ENCODE measurements at places on chromosomes 6 and 20.

DNA sequence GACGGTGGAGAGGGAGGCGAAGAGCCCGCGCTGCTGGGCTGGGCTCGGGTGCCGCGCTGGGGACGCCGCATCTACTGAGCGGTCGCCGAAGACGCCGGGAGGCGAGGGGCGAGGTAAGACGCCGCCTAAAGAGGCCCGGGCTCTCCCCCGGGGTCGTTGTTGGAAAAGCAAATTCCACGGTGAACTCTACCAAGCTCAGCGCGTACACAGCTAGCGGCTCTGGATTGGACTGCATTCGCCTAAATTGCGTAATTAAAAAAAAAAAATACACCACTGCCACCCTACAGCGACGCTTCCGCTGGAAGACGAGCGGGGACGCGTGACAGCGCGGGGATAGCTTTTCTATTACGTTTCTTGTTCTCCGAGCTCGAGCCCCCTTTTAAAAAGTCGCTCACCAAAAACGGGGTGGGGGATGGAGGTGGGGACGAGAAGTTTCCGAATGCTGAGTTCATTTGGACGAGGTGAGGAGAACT, 92.0 kb upstream of the PRDM1 start:
- DNase-seq: peak; percentile 37

DNA sequence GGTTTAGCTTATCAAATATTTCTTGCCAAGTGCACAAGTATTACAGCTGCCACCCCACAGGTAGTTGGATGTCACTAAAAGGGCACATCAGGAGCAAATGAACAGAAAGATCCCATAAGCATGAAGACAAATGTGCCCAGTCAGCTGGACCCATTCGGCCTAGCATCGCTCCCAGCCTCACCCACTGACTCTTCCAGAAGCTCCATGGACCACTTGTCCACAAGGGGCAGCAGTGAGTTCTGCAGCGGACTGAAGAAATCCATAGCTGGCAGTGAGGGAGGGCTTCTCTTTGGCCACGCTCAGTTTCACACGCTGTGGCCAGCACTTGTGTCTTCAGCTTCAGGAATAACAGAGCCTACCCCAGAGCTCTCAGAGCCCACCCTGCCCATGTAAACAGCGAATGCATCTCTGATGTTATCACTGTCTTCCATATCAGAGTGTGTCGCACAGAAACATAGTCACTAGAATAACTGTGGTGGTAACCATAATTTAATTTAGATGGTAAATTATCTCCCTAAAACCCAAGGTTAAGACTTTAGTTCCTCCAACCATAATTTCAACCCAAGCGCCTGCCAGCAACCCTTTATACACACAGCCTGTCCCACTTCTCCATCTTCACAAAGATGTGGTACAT, 15.8 kb downstream of the CGA start:
- DNase-seq: peak; percentile 58

- no peak for DNase-seq
Measured at GRCh38 chr6:18656506-18656905, 269.4 kb downstream of the RNF144B start.

- DNase-seq: peak; percentile 53
Measured at GRCh38 chr6:33595001-33595846, 15.1 kb upstream of the BAK1 start.

- no peak for DNase-seq
Measured at GRCh38 chr6:81694207-81694606, 58.3 kb downstream of the TENT5A start.

DNA sequence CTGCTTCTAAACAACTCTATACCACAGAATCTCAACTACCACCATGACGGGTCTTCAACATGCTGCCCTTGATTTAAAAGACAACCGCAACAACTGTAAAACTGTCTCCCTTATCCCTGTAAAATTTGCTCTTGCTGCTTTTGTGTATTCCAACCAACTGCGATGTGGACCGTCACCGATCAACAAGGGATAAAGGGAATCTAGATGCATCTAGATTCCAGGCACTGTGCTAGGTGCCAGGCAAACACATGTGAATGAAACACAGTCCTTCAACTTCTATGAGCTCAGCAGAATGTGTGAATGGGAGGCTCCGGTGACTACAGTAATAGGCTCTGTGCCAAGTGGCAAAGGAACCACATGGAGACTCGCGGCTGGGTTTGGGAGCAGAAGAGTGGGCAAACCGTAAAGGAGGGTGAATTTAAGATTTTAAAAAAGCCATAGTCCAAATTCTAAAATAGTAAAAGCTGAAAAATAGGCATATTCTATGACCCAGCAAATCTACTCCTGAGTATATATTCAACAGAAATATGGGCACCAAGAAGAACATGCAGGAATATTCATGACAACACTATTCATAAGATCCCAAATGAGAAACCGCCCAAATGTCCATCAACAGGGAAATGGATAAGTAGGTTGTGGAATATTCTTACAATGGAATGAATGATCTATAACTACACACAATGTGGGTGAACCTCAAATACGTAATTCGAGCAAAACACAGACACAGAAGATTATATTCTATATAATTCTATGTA, 3.7 kb upstream of the PRND start:
- peak; percentile 31 for DNase-seq

DNA sequence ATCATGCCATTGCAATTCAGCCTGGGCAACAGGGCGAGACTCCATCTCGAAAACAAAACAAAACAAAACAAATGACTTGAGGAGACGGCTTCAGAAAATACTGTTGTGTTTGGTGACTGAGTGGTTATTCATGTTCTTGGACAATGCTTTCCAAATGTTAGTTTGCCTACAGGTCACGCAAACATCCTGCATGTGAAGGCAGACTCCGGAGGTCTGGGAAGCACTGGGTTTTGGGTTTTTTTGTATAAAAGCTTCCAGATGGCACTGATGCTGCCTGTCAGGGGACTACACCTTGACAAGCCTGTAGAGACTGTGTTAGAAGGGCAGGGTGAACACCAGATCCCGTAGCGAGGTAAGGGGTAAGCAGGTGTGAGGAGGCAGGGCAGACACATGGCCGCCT, 81.7 kb downstream of the THBS2 start:
- no peak for DNase-seq

GRCh38 chr6:159161839-159162238, 7.4 kb upstream of the FNDC1 start:
- DNase-seq: peak; percentile 8

DNA sequence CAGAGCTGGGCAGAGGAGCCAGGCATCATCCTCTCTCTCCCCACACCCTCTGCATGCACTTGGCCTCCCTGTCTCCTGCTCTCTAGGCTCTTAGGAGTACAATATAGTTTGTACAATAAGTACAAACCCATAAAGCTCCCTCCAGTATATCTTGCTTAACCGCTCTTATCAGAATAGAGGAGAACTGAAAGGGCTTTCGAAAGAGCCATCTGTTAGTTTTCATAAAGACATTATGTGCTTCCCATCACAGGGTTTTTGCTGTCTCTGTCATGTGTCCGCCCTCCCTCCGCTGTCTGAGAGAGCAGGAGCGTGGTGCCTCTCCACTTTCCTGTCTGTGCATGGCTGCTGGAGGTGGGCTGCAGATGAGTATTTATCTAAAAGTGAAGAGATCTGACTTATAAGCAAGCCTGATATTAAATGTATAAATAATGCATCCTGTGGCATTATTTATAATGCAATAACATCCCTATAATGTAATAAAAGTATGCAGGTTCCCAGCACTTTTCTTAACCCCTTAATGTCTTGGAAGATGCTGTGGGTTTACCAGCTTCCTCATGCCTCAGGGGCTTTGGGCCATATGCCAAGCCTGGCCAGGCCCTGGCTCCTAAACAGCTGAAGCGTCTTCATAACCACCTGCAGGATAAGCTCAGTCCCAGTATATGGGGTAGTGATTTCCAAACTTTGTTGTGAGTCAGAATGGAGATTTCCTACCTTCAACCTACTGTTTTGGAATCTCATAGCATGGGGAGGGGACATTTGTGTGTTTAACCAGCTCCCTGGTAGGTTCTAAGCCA, 297.1 kb downstream of the DHX35 start:
- DNase-seq: no peak

DNA sequence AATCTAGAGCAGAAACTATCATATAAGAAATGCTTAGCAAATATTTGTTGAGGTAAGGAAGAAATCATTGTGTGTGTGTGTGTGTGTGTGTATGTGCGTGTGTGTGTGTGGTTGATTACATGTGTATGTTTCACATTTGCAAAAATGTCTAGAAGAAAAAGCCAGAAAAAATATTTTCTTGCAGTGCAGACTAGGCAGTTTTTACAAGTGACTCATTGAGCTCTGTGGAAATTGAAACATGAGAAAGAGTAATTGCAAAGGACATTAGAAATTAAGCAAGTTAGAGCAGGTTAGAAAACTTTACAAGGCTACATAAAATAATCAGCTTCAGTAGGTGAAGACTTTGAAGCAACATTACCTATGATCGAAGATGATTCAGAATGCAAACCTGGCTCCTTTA, 669.0 kb upstream of the EYS start:
- peak; percentile 48 for DNase-seq

GRCh38 chr6:124819346-124819745, 142.9 kb upstream of the RNF217 start:
- DNase-seq: peak; percentile 2

DNA sequence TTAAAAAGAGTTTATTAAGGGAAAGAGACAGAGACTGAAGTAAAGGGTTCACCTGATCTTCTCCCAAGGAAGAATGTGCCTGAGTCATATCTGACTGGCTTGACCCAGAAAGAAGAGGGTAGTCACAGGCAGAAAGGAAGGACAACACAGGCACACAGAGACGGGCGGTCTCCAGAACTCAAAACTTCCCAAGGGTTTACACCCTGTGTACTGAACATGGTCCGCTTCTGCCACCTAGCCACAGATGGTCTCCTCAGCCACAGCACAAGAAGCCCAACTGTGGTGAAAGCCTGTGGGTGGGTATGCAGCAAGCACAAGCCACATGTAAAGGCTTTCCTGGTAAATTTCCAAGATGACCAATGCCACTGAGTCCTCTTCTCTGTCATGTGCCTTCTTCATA, 17.2 kb downstream of the UNC5CL start:
- DNase-seq: peak; percentile 71

DNA sequence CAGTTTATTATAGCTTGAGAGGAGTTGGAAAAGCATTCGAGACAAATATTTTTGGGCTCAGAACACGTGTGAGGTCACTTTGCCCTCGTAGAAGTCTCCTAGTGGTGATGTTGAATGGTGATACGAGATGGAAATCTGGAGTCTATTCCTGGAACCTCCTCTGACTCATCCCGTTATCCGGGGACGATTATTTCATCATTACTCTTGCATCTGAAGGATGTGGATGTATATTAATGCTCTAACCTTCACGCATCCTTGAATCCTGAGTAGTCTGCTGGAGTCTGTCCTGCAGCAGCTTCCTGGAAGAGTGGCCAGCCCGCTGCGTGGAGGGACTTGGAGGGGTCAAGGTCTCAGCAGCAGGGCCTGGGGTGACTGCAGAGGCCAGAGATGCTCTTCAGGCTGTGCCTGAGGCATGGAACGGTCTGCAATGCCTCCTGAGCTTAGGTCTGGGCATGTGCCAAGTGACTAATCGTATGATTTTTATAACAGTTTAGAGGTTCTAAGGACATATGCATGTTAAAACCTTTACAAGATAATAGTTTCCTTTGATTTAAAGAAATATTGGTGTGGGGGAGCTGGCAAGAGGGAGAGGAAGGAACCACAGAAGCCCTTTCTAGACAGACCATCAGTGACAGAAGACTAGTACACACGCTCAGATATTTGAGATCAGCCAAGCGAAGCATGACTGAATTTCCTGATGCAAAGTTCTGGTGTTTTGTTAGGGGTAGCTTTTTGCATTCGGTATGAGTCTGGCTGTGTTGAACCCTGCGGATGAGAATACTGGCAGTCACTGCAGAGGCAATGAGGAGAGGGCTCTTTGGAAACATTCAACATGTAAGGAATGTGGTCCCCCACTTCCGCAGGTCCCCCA, 400.2 kb downstream of the QKI start:
- DNase-seq: no peak

DNA sequence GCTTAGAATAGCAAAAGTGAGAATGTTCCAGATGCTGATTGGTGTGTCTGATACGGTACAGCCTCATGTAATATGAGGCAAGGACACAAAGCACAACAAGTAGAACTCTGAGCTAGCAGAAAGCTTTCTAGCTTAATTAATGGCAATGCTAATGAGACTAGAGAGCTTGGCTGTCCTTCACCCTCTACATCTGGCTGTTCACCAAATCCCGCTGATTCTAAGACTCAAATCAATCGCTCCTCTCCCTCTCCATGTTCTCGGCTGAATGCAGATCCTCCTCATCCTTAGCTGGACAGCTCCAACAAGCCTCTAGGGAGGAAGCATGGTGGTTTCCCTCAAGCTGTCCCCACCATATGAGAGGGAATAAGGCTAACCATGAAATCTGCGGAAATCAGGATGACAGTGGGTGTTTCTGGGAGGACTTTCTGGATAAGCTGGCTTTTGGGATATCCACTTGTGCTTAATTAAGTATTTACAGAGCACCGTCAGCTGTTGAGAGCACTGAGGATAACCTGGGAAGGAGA, 128.9 kb downstream of the FOXC1 start:
- DNase-seq: no peak

DNA sequence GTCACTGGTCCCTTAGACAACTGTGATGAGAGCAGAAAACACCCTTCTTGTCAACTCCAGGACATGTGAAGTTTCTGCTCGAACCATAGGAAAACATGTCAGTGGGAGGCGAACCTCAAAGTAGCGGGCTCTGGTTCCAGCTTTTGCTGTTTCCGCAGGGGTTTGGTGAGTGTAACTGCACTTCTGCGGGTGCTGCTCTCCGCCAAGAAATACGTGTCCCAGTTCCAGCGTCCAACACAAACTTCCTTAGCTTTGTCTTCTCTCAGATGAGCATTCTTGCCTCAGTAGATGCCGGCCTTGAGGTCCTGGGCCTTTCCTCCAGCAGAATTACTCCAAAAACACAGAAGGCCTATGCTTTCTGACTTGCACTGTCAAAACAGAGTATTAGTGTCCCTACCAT, 156.3 kb downstream of the FNDC1 start:
- no peak for DNase-seq

GRCh38 chr6:40550202-40551101, 36.7 kb downstream of the LRFN2 start:
- DNase-seq: peak; percentile 47

- DNase-seq: peak; percentile 67
Measured at GRCh38 chr6:119148098-119148824, 69.8 kb upstream of the FAM184A start.

GRCh38 chr20:56759741-56760278, 130.7 kb downstream of the TFAP2C start:
- no peak for DNase-seq

- peak; percentile 86 for DNase-seq
Measured at GRCh38 chr6:106872049-106872448, 102.5 kb downstream of the CD24 start.

DNA sequence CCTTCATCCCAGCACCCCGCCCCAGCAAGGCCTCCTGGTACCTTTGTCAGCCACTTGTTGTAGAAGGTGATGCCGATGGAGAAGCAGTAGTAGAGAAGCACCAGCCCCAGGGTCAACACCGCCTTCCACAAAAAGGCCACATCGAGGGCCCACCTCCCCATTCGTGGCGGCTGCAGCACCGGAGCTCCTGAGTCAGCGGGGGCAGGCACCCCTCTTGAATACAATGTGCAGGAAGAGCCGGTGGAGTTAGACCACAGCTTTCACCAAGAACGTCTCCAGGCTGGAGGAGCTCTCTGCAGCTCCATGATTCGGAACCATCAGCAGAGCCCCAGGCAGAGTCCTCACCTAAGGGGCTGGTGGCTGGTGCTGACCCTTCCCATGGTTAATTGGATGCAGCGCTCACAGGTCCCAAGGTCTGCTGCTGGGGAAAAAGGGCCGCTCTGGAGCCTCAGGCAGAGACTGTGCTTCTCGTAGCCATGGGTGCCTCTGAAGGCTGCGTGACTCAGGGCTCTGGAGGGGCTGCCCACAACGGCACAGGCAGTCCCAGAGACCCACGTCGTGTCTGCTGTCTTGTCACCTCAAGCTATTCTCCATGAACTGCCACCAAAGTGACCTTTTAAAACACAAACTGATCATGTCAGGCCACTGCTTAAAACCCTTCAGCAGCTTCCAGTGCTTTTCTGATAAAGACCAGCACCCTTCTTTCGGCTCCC, 47.9 kb downstream of the ELMO2 start:
- no peak for DNase-seq
